ENCODE measurements at places on chromosomes 2 and 18.

GRCh38 chr18:23992089-23992940 lies 22.2 kb upstream of the TTC39C start:
- DNase-seq = no peak

DNA sequence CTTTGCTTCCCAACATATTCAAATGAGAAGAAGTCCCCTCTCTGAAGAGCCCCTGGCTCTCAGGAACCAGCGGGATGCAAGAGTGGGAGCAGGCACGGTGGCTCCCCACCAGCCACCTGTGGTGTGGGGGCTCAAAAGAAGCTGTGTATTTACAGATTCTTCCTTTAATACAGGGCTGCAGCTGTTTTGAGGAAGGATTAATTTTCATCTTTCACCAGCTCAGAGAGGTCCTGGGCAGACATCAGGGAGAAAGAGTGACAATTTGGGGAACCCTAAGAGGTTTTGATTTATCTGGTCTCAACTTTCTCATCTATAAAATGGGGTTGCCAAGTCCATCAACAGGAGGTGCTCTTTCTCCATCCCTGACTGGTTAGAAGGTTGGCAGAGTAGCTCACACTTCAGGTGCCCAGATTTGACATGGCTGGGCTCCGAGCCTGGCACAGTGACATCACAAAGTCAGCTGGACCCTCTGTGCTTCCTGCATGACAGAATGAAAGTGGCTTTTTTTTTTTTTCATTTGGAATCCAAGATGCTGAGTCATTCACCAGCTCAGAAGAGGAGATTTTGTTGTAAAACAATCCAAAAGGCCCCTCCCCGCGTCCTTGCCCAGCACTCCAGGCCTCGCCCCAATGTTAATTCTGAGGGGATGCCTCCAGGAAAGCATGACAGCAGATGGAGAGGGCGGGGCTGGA lies 15.5 kb upstream of the SIX2 start:
- DNase-seq = peak; percentile 13

- no peak for DNase-seq
Observed at GRCh38 chr2:170221317-170222288, 43.7 kb downstream of the MYO3B start.

GRCh38 chr18:63480476-63480875 lies 3.7 kb downstream of the SERPINB5 start:
- no peak for DNase-seq

- DNase-seq = no peak
Observed at GRCh38 chr2:56224316-56224715, 40.5 kb downstream of the CCDC85A start.

DNA sequence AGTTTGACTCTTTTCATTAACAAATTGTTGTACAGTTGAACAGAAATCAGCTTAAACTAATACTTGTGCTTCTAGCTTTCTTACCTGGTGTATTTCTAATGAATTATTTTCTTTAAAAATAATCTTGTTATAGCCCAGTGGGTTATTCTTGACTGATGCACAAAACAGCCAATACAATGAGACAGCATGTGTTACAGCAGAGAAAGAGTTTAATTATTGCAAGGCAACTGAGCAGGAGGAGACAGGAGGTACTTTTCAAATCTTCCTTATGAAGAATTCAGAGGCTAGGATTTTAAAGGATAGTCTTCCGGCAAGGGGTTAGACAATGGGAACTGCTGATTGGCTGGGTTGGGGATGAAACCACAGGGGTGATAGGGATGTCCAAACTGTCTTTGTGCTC lies 64.5 kb upstream of the TPO start:
- no peak for DNase-seq

- DNase-seq = no peak
Observed at GRCh38 chr2:95761556-95761955, 169.8 kb downstream of the TRIM43 start.

- DNase-seq = peak; percentile 94
Observed at GRCh38 chr2:69816923-69817542, 12.4 kb upstream of the GMCL1 start.

GRCh38 chr2:95062242-95063085 lies 37.0 kb downstream of the MAL start:
- DNase-seq = no peak

- peak; percentile 38 for DNase-seq
Observed at GRCh38 chr2:218368621-218369153, 12.0 kb downstream of the CATIP start.

GRCh38 chr18:21369146-21369545 lies 127.1 kb downstream of the GREB1L start:
- DNase-seq = no peak

- DNase-seq = no peak
Observed at GRCh38 chr2:223093436-223094241, 41.6 kb downstream of the KCNE4 start.

GRCh38 chr2:142048581-142048980 lies 82.2 kb downstream of the LRP1B start:
- DNase-seq = no peak

DNA sequence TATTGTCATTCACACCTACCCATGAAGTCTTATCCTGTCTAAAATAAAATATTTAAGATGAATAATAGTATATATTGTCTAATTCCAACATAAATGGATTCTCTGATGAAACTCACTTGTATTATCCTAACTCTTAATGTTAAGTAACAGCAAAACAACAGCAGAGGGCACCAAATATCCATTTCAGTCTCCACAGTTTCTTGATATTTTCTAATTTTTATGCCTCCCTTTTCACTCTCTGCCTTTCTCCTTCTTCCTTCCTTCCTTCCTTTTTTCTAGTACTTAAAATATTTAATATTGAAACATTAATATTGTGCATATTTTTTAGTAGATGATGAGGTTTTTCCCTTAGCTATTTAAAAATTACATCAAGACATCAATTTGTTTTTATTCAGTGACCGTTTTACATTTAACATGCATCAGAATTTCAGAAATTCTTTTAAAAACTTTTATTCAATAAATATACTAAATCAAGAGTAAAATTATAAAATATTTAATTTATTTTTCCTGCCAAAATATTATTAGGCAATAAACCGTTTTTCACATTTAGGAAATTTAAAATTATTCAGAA lies 97.6 kb downstream of the WDR7 start:
- DNase-seq = peak; percentile 48

DNA sequence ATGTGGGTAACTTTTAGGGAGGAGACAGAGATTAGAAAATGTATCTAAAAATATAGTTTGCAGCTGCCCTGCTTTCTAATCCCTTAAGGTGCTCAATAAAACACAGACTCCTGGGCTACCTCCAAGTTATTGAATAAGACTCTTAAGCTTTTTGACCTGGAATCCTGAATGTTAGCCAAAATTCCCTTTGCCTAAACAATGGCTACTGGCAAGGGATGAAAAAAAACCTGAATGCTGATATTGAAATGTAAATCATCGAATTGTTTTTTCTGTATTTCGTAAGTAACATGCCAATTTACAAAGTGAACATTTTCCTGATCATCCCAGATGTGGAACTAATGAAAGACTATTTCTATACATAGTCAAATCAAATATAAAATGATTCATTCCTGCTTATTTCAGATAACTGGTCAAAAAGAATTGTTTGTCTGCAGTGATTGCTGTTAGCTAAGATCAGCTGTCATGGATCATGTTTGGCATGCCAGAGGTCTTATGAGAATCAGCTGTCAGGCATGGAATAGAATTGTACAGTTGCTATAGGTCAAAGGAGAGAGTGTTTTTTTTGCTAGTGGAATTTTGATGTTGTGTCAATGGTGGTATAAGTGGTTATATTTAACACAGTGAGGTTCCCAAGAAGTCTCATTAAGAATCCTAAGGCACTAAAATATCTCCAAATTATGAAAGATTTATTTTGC lies 363.6 kb upstream of the CWC22 start:
- no peak for DNase-seq

- DNase-seq = peak; percentile 66
Observed at GRCh38 chr18:23479829-23480505, 23.3 kb upstream of the RMC1 start.

- peak; percentile 24 for DNase-seq
Observed at GRCh38 chr18:24398540-24398939, 916 bp upstream of the OSBPL1A start.

GRCh38 chr2:66772618-66773017 lies 337.7 kb downstream of the MEIS1 start:
- DNase-seq = no peak

DNA sequence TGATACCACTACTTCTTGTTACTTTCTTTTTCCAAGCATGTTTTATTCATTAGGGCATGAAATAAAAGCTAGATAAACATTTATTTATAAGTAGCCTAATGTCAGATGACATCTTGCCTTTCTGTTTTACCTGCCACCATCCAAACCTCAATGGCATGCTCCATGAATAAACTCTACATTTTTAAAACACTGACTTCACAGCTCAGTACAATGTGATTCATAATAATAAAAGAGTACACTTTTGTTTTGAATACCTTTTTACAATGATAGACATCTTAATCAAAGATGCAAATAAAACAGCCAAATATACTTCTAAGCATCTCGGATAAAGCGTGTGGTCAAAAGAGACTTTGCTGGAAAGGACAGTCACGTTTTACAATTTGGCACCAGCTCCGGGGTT lies 88.2 kb downstream of the SPRED2 start:
- DNase-seq = no peak

All from suppressor macrophage treated with lipopolysaccharide for 4 hours (primary cell).